Cardiac muscle cell (in vitro differentiated cells and primary cell): ENCODE measurements at places on chromosomes 11 and 22. TPM values are rescaled to one million over a fixed set of nuclear protein-coding genes. Genes with fewer than 3 reads are reported as not detected.

CASP4 gene
- total RNA-seq = not detected in 2 replicates

GRCh38 chr11:96456111-96456510 is 66.3 kb downstream of the JRKL start:
- H3K4me1 ChIP-seq = no peaks in the 10 kb centered on the region
- no peak for DNase-seq
- no peak overlapping the region for H3K4me3 ChIP-seq
- H3K36me3 ChIP-seq = no peaks in the 10 kb centered on the region
- H3K27ac ChIP-seq = no peak overlapping the region

SEPTIN3 gene
- 3.6 and 3.9 TPM in 2 replicates for total RNA-seq

GRCh38 chr11:8807544-8808225 is 103.3 kb upstream of the AKIP1 start:
- H3K36me3 ChIP-seq = no peaks in the 10 kb centered on the region
- no peak overlapping the region for H3K4me3 ChIP-seq
- peak overlapping the region; percentile 73 for H3K27ac ChIP-seq

- no peaks in the 10 kb centered on the region for H3K4me1 ChIP-seq
- no peak overlapping the region for H3K4me3 ChIP-seq
- H3K36me3 ChIP-seq = no peaks in the 10 kb centered on the region
- H3K27me3 ChIP-seq = no peaks in the 10 kb centered on the region
These were observed 1485.7 kb downstream of the BRD1 start for GRCh38 chr22:48342016-48342415.

ZC3H7B gene
- 57.6 and 65.9 TPM in 2 replicates for total RNA-seq

DNA sequence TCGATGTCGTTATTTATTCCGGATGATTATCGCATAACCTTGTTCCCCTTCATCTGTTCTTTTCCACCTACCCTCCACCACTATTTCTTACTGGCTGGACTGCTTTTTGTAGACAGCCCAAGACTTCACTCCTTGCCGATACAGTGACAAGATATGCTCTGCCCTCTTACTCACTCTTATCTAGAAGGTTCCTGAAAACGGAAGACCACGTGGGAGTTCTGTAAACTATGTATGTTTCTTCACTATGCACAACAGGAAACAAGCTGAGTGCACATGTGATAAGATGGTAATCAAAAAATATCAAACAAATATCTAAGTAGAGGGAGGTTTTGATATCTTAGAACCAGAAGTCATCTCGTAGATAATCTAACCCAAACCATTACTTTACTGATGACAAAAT is 122.9 kb upstream of the ARHGAP20 start:
- H3K27me3 ChIP-seq = no peaks in the 10 kb centered on the region
- H3K4me1 ChIP-seq = no peaks in the 10 kb centered on the region
- no peaks in the 10 kb centered on the region for H3K36me3 ChIP-seq
- H3K4me3 ChIP-seq = no peak overlapping the region

GRCh38 chr11:60515144-60515855 is at the start of gene MS4A13:
Gene MS4A13, plus strand, starts transcription at chr11:60515392. Its CDS starts 2,692 bp downstream, at chr11:60518084.
- no peak within 1 kb of the TSS for H3K27ac ChIP-seq
- no peak within 1 kb of the TSS for H3K4me3 ChIP-seq
- H3K27me3 ChIP-seq = no peaks in the 10 kb centered on the region
- no peak for DNase-seq
- no peaks in the 10 kb centered on the region for H3K4me1 ChIP-seq
